ENCODE measurements at places on chromosomes 3 and 15. TPM values are rescaled to one million over a fixed set of nuclear protein-coding genes. Genes with fewer than 3 reads are reported as not detected.

GRCh38 chr15:52503788-52504496, 24.7 kb downstream of the MYO5A start:
- H3K4me3 ChIP-seq: no peak overlapping the region
- no peak for DNase-seq
- no peak overlapping the region for H3K27ac ChIP-seq
- H3K36me3 ChIP-seq: no peaks in the 10 kb centered on the region

SCAMP5 gene
- 6.2 TPM for total RNA-seq

ZPLD1 gene
- not detected for total RNA-seq

SCAANT1 gene
- not detected for total RNA-seq

WDR72 gene
- 5.8 TPM for total RNA-seq

DNA sequence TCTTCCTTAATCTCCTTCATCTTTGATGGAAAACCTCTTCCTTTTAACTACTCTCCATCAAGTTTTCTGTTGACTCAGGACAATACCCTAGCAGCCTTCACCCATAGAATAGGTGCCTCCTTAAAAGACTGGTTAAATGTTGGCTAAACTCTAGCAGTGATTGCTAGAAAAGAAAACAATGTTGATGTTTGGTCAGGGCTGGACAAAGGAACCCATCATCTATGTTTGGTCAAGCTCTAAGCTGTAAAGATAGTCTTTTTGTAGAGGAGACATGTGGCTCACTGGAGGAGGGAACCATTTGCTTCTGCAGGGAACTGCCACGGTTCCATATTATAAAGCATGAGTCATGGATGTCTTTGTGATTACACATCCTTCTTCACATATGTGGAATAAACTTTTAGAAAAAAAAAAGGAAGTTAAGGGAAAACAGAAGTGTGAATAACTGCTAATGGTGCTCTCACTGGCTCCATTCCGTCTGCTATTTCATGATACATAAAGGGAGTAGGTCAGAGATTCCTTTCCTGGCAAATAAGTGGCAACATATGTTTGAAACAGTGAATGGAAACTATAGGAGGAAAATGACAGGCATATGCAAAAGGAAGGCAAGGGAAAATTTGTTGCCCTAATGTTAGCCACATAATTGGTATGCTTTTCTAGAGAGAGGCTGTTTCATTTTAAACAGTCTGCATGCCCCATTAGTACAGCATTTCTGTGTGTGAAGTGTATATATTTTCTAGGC, 78.2 kb downstream of the CMSS1 start:
- H3K27me3 ChIP-seq: no peaks in the 10 kb centered on the region
- no peak overlapping the region for H3K4me3 ChIP-seq
- peak overlapping the region; percentile 27 for H3K27ac ChIP-seq
- DNase-seq: peak; percentile 37
- H3K4me1 ChIP-seq: peaks cover 33% of the 10 kb centered on the region
- H3K36me3 ChIP-seq: no peaks in the 10 kb centered on the region

TEX55 gene
- total RNA-seq: not detected

NOX5 gene
- 0.91 TPM for total RNA-seq

RTP1 gene
- total RNA-seq: not detected

GRCh38 chr3:127074900-127075360, 92.0 kb downstream of the PLXNA1 start:
- H3K4me3 ChIP-seq: no peak overlapping the region
- H3K36me3 ChIP-seq: no peaks in the 10 kb centered on the region
- H3K4me1 ChIP-seq: no peaks in the 10 kb centered on the region
- DNase-seq: no peak
- H3K27ac ChIP-seq: no peak overlapping the region

DNA sequence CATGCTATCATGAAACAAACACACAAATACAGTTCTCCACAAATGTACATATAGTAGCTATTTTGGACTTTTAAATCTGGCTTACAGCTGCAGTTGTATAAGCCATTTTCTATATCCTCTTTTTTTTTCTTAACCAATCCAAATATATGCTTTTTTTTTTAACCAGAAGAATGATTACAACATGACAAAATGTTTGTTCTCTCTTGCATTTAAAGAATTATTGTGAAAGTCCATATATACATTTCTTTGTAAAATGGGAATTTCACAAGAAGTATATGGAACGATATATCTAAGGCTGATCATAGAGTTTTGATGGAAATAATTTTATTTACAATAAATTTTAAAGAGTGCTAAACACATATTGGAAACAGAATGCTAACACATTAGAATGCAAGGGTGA, 95.6 kb downstream of the CD200R1L start:
- no peaks in the 10 kb centered on the region for H3K27me3 ChIP-seq
- H3K27ac ChIP-seq: no peak overlapping the region
- no peak overlapping the region for H3K4me3 ChIP-seq
- DNase-seq: no peak

GRCh38 chr3:59605318-59605717, 555.5 kb upstream of the CFAP20DC start:
- no peaks in the 10 kb centered on the region for H3K36me3 ChIP-seq
- no peak overlapping the region for H3K27ac ChIP-seq
- no peaks in the 10 kb centered on the region for H3K4me1 ChIP-seq
- H3K4me3 ChIP-seq: no peak overlapping the region

GRCh38 chr15:96564546-96564945, 234.0 kb downstream of the NR2F2 start:
- no peak for DNase-seq
- peaks cover 13% of the 10 kb centered on the region for H3K27me3 ChIP-seq
- no peak overlapping the region for H3K27ac ChIP-seq
- H3K36me3 ChIP-seq: no peaks in the 10 kb centered on the region
- no peaks in the 10 kb centered on the region for H3K4me1 ChIP-seq
- H3K4me3 ChIP-seq: no peak overlapping the region

SLITRK3 gene
- not detected for total RNA-seq

DNA sequence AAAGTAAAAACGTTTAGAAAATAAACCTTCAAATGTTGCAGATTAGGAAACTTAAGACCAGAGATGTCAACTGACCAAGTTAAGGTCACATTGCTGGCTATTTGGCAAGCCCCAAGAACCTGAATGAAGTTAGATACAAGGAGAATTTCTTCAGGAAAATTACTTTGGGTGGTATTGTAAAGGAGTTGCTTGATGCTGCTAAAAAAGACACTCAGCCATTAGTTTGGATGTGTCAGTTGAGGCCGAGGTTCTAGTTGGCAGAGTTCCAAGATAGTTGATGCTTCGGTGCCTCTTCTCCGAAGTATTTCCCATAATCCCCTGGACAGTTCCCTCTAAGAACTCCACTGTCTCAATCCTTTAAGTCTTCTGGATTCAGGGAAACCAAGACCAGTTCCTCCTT, 24.3 kb downstream of the SIAH2 start:
- H3K4me3 ChIP-seq: no peak overlapping the region
- no peak for DNase-seq
- peaks cover 3% of the 10 kb centered on the region for H3K36me3 ChIP-seq
- peaks cover 30% of the 10 kb centered on the region for H3K4me1 ChIP-seq
- H3K27me3 ChIP-seq: no peaks in the 10 kb centered on the region

DNA sequence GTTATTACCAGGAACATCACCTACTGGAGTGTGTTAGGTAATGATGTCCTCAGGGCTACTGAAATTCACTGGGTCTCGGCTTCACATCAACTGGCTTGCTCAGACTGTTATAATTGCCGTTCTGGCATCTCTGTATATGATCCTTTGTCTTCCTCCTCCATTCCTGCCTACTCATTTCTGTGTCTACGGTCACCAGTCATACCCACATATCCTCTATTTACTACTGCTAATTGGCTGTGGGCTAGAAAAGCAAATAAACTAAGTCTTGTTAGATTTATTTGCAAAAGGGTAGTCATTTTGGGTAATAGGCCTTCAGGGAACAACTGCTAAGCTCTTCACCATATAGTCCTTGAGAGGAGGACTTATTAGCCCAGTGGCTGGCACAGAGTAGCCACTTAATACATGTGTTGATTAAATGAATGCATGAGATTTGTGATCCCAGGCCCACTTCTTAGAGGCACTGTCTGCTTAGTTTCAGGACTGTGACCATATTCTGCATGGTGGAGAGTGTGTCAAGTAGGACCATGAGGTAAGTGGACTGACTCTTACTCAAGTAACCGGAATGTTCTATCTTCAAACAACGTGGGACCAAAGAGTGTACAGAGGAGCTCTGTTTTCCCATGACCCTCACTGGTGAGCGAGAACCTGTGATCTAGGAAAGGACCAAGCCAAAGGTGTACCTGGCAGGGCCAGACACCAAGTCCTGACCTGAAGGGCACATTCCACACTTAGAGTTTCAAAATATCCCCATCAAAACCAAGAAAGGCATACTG, 13.2 kb downstream of the ZDHHC3 start:
- H3K36me3 ChIP-seq: no peaks in the 10 kb centered on the region
- H3K4me1 ChIP-seq: peaks cover 28% of the 10 kb centered on the region
- H3K27ac ChIP-seq: no peak overlapping the region

CDCP1 gene
- total RNA-seq: 196 TPM

DNA sequence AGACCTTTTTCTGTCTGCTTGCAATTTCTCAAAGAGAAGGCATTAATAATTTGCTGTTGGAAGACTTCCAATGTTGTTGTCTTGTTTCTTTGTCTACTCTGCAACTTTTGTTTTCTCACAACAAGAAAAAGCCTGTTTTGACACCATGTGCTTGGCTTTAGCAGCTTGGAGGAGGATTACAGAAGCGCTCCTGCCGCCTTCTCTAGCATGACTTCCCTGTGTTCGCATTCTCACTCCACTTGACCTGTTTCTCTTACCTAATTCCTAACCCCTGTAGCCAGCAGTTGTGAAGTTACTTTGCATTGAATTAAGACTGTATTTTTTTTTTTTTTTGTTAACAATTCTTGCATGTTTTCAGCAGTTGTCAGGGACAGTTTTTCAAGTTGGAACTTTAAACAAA, 235.3 kb upstream of the GOLIM4 start:
- no peaks in the 10 kb centered on the region for H3K36me3 ChIP-seq
- no peak for DNase-seq
- no peak overlapping the region for H3K27ac ChIP-seq
- H3K4me1 ChIP-seq: no peaks in the 10 kb centered on the region

- DNase-seq: peak; percentile 24
- no peaks in the 10 kb centered on the region for H3K27me3 ChIP-seq
- peak overlapping the region; percentile 48 for H3K4me3 ChIP-seq
- no peaks in the 10 kb centered on the region for H3K4me1 ChIP-seq
Measured at GRCh38 chr3:46892285-46893145, 15.0 kb downstream of the PTH1R start.

GRCh38 chr3:23302271-23302670, 99.1 kb downstream of the UBE2E2 start:
- no peak overlapping the region for H3K4me3 ChIP-seq
- no peaks in the 10 kb centered on the region for H3K36me3 ChIP-seq

- H3K27me3 ChIP-seq: no peaks in the 10 kb centered on the region
- no peak overlapping the region for H3K4me3 ChIP-seq
- no peak overlapping the region for H3K27ac ChIP-seq
- peaks cover 11% of the 10 kb centered on the region for H3K4me1 ChIP-seq
- H3K36me3 ChIP-seq: peaks cover 13% of the 10 kb centered on the region
Measured at GRCh38 chr3:9781978-9782603, 10.2 kb downstream of the TADA3 start.

LYZL4 gene
- not detected for total RNA-seq

SI gene
- not detected for total RNA-seq

DNA sequence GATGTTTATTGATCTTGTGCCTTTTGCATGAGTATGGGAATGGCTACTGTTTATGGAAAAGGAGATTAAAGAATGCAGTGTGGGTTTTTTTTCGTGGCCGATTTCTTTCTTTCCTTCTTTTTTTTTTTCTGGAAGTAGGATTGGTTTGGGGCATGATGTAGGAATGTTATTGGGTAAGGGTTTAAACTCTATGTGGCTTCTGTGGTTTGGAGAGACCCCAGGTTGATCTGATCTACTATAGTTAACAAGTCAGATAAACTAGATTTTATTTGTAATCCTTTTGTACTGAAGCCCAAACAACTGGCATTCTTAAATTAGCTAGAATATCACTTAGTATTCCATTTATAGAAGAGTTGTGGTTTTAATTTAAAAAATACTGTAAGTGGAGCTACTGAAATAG, 304.8 kb downstream of the LPP start:
- no peaks in the 10 kb centered on the region for H3K27me3 ChIP-seq
- no peaks in the 10 kb centered on the region for H3K4me1 ChIP-seq
- no peak for DNase-seq
- no peak overlapping the region for H3K27ac ChIP-seq

GRCh38 chr3:108133048-108133369, 42.2 kb upstream of the CD47 start:
- DNase-seq: no peak
- no peak overlapping the region for H3K27ac ChIP-seq

KLHL40 gene
- not detected for total RNA-seq

CCDC54 gene
- not detected for total RNA-seq

GRCh38 chr3:183210341-183210740, 42.7 kb upstream of the B3GNT5 start:
- no peak overlapping the region for H3K27ac ChIP-seq
- no peaks in the 10 kb centered on the region for H3K27me3 ChIP-seq
- no peaks in the 10 kb centered on the region for H3K36me3 ChIP-seq
- H3K4me1 ChIP-seq: no peaks in the 10 kb centered on the region
- DNase-seq: no peak

DNA sequence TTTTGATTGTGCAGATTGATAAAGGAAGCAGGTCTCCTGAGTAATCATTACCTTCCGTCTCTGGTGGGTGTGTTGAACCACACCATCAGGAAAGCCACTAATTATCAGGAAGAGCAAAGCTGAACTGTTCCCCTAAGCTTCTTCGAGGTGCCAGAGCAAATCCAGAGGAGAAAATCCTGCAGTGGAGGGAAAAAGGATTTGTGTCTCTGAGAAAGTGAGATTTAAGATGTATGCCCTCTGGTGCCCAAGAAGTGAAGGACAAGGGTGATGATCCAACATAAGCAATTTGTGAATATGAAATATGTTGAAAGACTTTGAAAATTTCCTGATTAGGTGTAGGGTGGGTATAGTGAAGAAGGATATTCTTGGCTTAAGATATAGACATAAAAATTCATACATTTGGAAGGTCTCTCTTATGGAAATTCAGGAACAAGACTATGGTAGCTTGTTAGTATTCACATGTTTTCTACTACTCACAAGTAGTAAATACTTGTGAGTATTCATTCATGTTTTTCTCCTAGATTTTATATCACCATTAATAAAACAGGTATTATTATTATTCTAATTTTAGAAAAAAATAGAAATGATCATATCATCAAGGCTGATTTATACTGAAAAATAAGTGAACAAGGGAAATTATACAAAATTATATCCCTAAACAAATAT, 34.8 kb downstream of the COMMD2 start:
- no peak overlapping the region for H3K4me3 ChIP-seq
- no peaks in the 10 kb centered on the region for H3K27me3 ChIP-seq
- no peak overlapping the region for H3K27ac ChIP-seq
- peak; percentile 65 for DNase-seq

DNA sequence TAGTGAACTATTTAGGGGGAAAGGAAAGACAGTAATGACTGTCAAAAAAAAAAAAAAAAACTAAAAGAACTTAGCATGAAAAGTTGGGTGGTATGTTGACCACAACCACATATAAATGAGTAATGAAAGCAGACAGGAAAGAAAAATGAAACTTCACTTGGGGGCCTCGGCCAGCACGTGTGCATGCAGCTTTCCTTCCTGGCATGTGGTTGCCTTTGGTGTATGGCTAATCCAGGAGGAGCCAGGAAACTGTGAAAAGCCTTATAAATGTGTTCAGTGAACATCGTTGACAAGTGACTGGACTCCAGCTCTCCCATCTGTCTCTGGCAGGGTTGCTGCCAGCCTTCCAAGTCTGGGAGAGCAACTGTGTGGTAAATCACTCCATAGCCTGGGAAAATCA, 195.1 kb downstream of the DTWD1 start:
- no peaks in the 10 kb centered on the region for H3K27me3 ChIP-seq
- no peaks in the 10 kb centered on the region for H3K36me3 ChIP-seq
- no peaks in the 10 kb centered on the region for H3K4me1 ChIP-seq
- DNase-seq: no peak
- no peak overlapping the region for H3K27ac ChIP-seq

GRCh38 chr3:37236024-37236423, 61.6 kb upstream of the LRRFIP2 start:
- no peak overlapping the region for H3K4me3 ChIP-seq
- no peak for DNase-seq
- no peaks in the 10 kb centered on the region for H3K36me3 ChIP-seq
- H3K27ac ChIP-seq: no peak overlapping the region
- no peaks in the 10 kb centered on the region for H3K27me3 ChIP-seq

All from HCT116 (cell line).